ENCODE measurements at places on chromosomes 13 and 19.

- DNase-seq = no peak
Observed at GRCh38 chr13:60788156-60788829, 391.3 kb downstream of the TDRD3 start.

- no peak for DNase-seq
Observed at GRCh38 chr19:17338433-17339078, 1.2 kb downstream of the GTPBP3 start.

- no peak for DNase-seq
Observed at GRCh38 chr13:111542530-111543341, 222.3 kb downstream of the TEX29 start.

- DNase-seq = no peak
Observed at GRCh38 chr19:19578252-19578651, 40.2 kb downstream of the CILP2 start.

- no peak for DNase-seq
Observed at GRCh38 chr19:1287354-1288225, 1.9 kb downstream of the EFNA2 start.

DNA sequence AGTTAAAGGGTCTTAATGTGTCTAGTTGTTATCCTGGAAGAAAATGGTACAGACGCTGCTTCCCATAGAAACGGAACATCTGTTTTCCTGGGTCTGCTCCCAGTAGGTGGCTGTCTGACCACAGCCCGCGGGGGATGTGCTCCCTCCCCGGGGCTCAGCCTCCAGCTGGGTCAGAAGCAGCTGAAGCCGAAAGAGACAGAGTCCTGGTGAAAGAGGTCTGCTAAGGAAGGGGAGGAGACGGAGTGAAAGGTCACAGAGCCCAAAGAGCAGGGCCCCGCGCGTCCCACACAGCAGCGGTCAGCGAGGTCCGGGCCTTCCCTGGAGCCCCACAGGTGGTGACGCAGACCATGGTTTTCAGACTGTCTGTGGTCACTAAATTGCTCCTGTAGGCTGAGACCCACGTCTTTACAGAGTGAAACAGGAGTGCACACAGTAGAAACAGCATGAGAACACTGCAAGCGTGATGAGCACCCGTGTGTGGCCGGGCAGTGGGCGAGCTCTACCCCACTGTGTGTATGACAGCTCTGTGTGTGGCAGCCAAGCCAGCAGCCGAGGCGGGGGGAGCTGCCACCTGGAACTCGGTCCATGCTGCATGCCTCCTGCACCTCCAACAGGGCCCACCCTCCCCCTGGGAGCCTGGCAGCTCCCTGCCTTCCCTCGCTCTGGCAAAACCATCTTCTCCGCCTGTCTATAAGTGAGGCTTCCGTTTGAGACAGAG lies 52.0 kb upstream of the C13orf46 start:
- DNase-seq = no peak

GRCh38 chr19:45973553-45974338 lies at the start of gene NOVA2:
Gene NOVA2, minus strand, starts transcription at chr19:45973865. Its CDS starts 514 bp downstream, at chr19:45973351.
- peak; percentile 68 for DNase-seq

- DNase-seq = no peak
Observed at GRCh38 chr13:100129605-100130004, 40.7 kb downstream of the PCCA start.

DNA sequence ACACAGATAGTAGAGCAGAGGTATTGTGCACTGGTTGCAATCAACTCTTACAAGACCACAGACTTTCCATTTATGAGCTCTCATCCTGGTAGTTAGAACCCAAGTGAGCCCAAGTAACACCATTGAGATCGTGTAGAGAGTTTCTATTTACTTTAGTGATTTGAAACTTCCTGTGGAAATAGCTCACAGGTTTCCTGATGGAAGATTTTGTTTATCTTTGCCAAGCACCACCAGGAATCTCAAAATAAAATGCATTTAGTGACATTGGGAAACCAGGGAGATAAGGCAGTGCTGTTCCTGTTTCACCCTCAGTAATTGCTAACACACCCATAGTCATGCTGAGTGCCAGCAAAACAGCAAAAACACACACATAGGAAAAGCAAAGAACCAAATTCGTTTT lies 102.5 kb downstream of the FLT1 start:
- no peak for DNase-seq

GRCh38 chr13:114298866-114299265 lies 15.4 kb upstream of the CHAMP1 start:
- no peak for DNase-seq

DNA sequence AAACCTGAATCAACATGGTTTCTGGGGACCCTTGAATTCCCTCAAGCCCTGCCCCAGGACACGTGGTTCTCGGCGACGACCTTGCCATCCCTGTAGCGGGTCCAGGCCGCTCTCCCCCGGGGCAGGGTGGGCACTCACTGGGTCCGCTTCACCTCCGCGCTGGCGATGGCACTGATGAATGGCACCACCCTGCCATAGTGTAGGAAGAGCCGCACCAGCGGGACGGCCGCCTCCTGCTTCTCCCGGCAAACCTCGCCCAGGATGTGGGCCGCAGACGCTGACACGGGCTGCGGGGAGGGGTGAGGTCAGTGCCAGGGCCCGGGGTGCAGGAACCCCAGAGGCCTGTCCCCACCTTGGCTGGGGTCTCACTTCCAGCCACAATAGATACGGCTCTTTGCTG lies 44.1 kb upstream of the C13orf46 start:
- DNase-seq = no peak

DNA sequence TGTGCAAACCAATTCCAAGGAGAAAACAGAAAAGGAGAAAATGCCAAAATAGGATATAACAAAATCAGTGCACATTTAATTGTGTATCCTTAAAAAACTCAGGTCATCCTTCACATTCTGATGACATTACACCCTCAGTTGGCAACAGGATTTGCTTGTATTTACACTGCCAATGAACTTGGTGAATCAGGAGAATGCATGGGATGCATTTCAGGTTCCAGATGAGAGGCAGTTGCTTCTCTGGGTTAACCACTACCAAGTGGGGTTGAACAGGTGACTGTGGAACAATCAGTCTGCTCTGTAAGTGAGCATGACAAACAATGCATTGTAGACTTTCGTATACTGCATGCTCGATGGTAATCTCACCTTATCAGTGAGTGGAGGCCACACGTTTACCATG lies 79.1 kb downstream of the STARD13 start:
- no peak for DNase-seq

GRCh38 chr13:76936763-76937162 lies 11.5 kb upstream of the ACOD1 start:
- DNase-seq = no peak

DNA sequence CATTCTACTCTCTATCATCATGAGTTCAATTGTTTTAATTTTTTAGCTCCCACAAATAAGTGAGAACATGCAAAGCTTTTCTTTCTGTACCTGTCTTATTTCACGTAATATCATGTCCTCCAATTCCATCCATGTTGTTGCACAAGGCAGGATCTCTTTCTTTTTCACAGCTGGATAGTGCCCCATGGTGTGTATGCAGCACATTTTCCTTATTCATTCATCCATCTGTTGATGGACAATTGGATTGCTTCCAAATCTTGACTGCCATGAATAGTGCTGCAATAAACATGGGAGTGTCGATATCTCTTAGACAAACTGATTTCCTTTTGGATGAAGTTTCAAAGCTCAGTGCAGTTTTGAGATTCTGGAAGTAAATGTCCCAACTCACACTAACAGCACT lies 326.9 kb downstream of the FGF9 start:
- no peak for DNase-seq

GRCh38 chr19:54316746-54317107 lies 3.8 kb upstream of the LILRA5 start:
- no peak for DNase-seq

- DNase-seq = no peak
Observed at GRCh38 chr19:46722004-46722380, 5.1 kb upstream of the PRKD2 start.

- no peak for DNase-seq
Observed at GRCh38 chr13:21852043-21852442, 181.2 kb downstream of the FGF9 start.

DNA sequence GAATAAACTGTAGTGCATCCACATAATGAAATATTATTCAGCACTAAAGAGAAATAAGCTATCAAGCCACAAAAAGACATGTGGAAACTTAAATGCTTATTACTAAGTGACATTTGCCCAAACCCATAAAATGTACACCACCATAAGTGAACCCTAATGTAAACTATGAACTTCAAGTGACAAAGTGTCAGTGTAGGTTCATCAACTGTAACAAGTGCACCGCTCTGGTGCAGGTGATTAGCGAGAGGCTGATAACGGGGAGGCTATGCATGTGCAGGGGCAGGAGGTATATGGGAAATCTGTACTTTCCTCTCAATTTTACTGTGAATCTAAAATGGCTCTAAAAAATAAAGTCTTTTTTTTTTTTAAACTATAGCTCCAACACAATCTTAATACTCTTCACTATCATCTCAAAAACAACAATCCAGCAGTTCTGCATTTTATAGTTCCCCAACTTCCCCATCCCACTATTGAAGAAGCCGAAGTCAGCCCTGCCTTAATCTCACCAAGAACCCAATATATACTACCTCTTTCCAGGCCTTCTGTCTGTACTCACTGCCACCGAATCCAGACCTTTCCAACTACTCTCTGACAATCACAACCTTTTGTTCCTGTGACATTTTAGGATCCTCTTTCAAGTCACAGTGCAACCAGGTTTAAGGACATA lies 22.6 kb downstream of the ELF1 start:
- no peak for DNase-seq

- DNase-seq = peak; percentile 6
Observed at GRCh38 chr13:25980255-25980654, 71.6 kb downstream of the SHISA2 start.

GRCh38 chr13:85411591-85411990 lies 387.6 kb downstream of the SLITRK6 start:
- no peak for DNase-seq

GRCh38 chr19:50362030-50362412 lies 3.4 kb downstream of the NAPSA start:
- DNase-seq = peak; percentile 37

GRCh38 chr13:22765547-22765946 lies 415.2 kb upstream of the SGCG start:
- DNase-seq = no peak

- no peak for DNase-seq
Observed at GRCh38 chr19:52099497-52100138, 4.1 kb upstream of the ZNF841 start.

GRCh38 chr13:40143106-40143505 lies 487.6 kb downstream of the COG6 start:
- DNase-seq = no peak

GRCh38 chr13:94419925-94420305 lies 59.6 kb downstream of the DCT start:
- DNase-seq = no peak

DNA sequence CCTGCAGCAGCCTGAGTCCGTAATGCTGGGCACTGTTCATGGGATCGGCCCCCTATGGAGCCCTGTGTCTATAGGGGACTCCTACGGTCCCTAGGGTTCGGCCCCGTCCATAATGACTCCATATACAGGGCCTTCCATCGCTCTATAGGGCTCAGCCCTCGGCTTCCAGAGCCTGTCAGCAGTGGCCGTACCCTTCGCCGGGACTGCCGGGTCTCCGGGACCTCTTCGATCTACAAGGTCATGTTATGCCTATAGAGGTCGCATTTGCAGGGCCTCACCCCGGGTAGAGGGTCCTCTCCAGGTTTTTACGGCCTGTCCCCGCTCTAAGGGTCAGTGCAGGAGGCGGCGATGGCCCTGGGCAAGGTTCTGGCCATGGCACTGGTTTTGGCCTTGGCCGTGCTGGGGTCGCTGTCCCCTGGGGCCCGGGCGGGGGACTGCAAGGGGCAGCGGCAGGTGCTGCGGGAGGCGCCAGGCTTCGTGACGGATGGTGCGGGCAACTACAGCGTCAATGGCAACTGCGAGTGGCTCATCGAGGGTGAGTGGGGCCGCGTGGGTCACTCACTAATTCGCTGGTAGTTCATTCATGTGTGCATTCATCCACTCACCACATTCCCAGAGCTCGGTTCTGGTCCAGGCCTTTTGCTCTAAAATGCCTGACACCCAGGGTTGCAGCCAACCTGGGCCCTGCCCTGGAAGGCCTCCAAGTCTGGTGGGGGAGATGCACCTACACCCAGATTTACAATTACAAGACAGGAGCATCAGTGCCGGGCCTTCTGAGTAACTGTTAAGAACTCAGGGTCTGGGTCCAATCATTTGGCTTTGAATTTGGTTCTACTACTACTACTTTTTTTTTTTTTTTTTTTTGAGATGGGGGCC lies 699 bp downstream of the MEGF8 start:
- peak; percentile 45 for DNase-seq

DNA sequence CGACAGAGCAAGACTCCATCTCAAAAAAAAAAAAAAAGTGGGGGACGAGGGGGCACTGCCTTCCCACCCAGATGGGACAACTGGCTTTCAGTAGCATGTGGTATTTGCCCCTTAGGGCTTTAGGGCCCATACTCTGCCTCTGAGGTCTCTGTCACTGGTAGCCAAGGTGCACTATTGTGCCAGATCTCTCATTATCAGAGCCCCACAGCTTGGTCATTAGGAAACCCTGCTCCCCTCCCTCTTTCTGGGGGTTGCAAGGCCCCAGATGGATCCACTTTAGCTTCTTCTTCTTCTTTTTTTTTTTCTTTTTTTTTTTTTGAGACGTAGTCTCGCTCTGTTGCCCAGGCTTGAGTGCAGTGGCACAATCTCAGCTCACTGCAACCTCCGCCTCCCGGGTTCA lies 11.2 kb upstream of the ZNF358 start:
- no peak for DNase-seq

- DNase-seq = no peak
Observed at GRCh38 chr13:57408312-57408711, 223.2 kb upstream of the PCDH17 start.

DNA sequence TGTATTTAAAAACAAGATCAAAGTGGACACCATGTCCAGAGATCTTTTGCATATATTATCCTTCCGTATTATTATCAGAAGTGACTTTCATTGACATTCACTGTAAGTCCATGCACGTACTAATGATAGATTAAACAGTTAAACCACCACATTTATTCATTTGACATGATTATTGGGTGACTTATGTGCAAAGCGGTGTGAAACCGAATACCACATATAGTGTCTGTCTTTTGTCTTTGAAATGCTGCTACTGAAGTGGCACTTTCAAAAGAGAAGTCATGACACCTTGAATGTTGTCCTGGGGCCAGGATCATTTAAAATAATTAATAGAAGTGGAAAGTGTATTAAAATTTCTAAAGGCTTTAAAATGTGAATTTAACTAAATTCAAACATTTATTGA lies 100.1 kb downstream of the ERCC5 start:
- DNase-seq = no peak

DNA sequence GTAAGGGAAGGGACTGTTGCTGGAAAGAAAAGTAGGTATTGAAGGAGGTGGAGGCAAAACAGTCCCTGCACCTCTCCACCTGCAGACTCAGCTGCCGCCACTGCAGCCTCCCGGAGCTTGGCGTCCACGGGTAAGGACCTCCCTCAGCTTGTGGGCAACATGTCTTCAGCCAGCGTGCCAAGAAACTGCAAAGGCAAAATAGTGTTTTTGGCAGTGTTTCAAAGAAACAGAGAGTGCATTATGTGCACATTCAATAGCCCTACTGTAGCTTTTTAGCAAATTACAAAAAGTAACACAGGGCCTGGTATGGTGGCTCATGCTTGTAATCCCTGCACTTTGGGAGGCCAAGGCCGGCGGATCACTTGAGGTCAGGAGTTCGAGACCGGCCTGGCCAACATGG lies 57.4 kb downstream of the ATP11A start:
- DNase-seq = no peak

GRCh38 chr19:38031423-38031770 lies 124.4 kb downstream of the SIPA1L3 start:
- DNase-seq = no peak

- DNase-seq = no peak
Observed at GRCh38 chr19:45978156-45978555, 4.5 kb upstream of the NOVA2 start.
